ENCODE measurements at places on chromosomes 7 and 10. TPM values are rescaled to one million over a fixed set of nuclear protein-coding genes. Genes with fewer than 3 reads are reported as not detected.

The TRIM50 gene
- total RNA-seq: not detected

The COL13A1 gene
- total RNA-seq: not detected

The KNDC1 gene
- total RNA-seq: 0.05 TPM

The BMPR1A gene
- total RNA-seq: 6.0 TPM

The STAG3 gene
- total RNA-seq: 5.8 TPM

The TRIL gene
- total RNA-seq: not detected

The TAS2R3 gene
- total RNA-seq: 0.61 TPM

The RET gene
- total RNA-seq: 0.13 TPM

The GOT1 gene
- 36.0 TPM for total RNA-seq

The EBLN1 gene
- not detected for total RNA-seq

The MYH16 gene
- not detected for total RNA-seq

The NUDT13 gene
- 1.3 TPM for total RNA-seq

The FEZF1 gene
- total RNA-seq: not detected

The TECPR1 gene
- 35.1 TPM for total RNA-seq

- no peak for DNase-seq
These were observed 547.5 kb downstream of the GALNT17 start for GRCh38 chr7:71679480-71679879.

GRCh38 chr10:98511876-98512275, 65.1 kb upstream of the HPS1 start:
- DNase-seq: no peak

GRCh38 chr7:41130086-41130485, 572.8 kb downstream of the INHBA start:
- DNase-seq: no peak

DNA sequence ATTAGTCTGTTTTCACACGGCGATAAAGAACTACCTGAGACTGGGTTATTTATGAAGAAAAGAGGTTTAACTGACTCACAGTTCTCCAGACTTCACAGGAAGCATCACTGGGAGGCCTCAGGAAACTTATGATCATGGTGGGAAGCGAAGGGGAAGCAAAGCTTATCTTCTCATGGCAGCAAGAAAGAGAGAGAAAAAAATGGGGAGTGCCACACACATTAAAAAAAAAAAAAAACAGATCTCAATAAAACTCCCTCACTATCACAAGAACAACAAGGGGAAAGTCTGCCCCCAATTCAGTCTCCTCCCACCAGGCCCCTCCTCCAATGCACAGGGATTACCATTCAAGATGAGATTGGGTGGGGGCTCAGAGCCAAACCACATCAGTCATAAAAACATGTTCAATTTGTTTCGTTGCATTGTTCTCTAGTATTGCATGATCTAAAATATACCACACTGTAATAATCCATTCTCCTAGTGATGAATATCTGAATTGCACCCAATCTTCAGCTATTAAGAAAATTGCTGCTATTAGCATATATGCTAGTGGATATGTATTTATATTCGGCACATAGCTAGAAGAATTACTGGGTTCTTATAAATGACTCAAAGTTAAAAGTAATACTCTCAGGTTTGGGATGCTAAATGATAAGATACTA, 328.9 kb upstream of the KCND2 start:
- no peak for DNase-seq

- DNase-seq: no peak
These were observed 10.8 kb downstream of the KCNH2 start for GRCh38 chr7:150967349-150967748.

DNA sequence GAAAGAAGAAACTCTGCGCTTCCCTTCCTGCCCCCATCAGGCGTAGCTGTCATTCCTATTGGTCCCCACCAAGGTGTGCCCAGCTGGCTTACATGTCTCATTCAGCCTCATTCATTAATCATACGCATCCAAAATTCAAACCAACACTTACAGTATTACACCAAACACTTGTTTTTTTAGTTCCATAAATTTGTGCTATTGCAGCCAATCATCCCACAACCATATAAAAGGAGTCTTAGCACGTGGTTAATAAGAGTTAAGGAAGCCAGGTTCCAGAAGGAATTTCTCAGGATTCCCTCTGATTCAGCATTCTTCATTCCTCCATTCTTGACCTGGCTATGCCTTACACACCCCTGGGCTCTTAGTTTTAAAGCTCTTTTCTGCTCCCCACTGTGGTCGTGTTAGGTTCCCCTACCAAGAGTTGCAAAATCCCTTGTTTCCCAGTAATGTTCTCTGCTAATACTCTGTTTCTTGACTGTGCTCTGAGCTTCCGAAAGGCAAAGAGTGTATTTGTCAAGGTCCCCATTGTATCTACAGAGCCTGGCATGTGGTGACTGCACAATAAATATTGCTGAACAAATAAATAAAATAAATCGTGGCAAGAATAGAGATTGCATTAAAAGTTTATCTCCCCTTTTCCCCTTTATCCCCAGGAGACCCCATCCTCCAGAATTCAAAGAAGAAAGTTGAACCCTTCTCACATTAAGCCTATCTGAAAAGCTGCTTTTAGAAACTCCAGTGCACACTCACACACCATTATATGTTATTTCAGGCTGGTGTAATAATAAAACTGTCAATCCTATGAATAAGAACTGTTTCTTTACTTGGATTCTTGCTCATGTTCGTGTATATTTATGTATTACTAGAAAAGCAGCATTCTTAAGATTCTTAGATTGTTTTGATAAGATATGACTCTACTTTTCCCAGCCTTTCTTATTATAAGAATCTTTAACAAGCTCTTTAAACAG, 514.4 kb downstream of the INHBA start:
- DNase-seq: no peak

GRCh38 chr10:53598914-53599313, 826.3 kb upstream of the MBL2 start:
- DNase-seq: no peak

GRCh38 chr10:69419744-69420126, 3.0 kb upstream of the TACR2 start:
- no peak for DNase-seq

DNA sequence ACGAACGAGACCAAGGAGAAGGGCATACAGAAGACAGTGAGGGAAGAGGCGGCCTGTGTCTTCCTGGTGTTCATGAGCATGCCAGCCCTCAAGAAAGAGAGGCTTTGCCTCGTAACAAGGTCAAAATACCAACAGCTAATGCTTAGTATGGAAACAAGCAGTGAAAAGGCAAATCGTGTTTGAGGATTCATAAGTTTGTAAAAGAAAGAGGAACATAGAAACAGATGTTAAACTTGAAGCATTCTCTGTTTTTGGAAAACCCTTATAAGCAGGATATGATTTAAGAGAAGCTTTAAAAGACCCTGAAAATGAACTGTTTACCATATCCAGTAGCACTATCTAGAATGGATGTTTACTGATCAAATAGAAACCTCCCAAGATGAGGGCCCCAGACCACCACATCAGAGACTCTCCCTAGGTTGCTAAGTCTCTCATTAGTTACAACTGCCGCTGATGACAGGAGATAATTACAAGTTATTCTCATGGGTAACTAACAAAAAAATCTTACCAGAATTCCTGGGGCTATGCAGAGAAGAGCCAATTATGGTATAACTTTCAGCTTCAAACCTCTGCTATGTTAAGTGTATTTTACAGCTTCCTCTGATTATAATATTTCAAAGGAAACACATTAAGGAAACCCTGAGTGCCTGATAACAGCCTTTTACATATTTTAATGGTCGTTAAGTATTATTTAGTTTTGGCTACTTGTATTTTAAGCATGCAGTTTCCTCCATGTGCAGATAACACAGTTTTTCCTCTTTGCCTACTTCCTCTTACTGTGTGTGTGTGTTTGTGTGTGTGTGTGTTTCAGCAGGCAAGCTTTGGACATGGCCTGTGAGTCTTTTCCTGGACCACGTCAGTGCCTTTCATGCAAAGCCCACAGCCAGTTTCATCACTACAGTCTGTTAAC, 17.9 kb downstream of the JCAD start:
- no peak for DNase-seq

DNA sequence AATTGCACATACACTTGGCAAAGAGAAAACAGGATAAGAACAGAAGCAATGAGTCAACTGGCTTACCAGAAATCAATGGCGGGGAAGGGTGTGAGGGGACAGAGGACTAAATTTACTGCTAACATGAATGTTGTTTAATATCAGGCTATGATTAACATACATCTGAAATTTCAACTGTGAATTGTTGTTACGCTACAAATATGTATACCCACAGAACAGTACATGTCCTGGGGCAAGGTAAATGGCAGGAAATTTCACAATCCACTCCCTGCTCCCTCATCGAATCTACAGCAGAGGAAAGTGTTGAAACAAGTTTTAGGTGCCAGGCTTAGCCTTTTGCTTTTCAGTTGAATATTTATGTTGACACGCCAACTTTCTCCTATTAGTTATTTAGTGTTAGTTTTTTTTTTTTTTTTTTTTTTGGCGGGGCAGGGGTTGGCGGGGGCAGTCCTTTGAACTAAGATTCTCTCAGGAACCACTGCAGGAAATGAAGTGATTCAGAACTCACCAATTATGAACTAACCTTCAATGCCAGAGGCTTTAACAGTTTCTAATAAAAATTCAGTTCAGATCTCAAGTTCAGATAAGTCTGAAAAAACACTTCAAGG, 99.0 kb downstream of the UBE2H start:
- no peak for DNase-seq

DNA sequence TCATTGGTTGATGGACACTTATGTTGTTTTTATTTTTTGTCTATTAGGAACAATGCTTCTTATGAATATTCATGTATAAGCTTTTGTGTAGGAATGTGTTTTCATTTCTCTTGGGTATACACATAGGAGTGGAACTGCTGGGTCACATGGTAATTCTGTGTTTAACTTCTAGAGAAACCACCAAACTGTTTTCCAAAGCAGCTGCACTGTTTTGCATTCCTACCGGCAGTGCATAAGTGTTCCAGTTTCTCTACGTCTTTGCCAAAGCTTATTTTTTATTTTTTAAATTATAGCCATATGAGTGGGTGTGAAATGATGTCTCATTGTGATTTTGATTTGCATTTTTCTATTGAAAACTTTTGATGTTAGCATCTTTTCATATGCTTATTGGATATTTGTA, 51.3 kb downstream of the ADK start:
- no peak for DNase-seq

GRCh38 chr7:130521258-130521951, 29.5 kb downstream of the MEST start:
- DNase-seq: no peak

DNA sequence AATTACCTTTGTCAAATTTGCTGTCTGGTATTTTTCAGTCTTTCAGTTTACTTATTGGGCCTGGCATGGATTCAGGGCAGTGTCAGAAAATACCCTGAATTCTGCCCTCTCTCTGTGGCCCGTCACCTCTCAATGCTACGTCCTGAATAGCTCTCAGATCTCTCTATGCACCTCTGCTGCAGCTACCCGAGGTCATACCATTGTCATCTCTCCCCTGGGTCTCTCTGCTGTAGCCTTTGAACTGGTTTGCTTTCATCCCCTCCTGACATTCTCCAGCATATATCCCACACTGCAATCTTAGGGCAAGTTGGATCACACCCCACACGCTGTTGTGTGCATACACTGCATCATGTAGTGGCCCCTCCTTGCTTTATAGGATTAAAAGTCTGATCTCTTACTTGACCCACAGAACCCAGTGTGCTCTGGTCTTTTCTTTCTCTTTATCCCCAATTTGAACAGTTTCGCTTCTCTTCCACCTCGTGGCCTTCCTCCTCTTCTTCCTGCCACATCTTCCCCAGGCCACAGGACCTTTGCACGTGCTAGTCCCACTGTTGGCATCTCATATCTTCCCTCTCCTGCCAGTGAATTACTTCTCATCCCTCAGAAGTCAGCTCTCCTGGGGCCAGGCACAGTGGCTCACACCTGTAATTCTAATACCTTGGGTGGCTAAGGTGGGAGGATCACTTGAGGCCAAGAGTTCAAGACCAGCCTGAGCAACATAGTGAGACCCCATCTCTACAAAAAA, 372.9 kb downstream of the GALNT17 start:
- no peak for DNase-seq

DNA sequence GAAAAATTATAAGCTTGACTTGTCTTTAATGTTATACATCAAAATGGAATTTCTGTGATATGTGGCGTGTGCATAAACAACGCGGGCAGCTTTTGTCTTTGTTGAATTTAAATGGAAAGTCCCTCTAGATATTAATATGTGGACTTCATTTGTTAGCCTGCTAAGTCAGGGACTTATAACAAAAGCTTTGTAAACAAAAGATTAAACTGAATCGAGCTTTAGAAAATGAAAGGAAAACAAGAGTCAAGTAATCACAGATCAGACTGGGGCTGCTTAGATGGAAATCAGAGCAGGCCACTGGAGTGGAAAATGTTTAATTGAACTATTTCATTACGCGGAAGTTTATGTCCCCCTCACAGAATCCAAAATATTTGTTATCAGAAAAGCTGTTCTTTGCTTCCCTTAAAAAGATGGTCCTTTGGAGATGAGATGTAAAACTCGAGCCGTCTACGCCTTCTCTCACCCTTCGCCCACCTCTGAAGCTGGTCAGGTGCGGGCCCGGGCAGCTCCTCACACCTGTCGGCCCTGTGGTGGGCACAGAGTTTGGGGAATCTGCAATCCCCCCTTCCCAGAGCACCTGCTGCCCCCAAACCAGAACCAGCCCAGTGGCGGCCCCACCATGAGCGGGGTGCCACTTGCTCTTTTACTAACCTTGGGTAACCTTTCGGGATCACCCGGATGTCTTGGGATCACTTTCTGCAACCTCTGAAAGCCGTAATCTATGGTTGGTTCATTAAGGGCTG, 116.2 kb downstream of the EBF3 start:
- DNase-seq: no peak

GRCh38 chr7:100827330-100828226, at the start of gene EPHB4:
TSS of gene EPHB4 (minus strand) at chr7:100827523. CDS start at chr7:100827030, 493 bp downstream.
- DNase-seq: no peak

DNA sequence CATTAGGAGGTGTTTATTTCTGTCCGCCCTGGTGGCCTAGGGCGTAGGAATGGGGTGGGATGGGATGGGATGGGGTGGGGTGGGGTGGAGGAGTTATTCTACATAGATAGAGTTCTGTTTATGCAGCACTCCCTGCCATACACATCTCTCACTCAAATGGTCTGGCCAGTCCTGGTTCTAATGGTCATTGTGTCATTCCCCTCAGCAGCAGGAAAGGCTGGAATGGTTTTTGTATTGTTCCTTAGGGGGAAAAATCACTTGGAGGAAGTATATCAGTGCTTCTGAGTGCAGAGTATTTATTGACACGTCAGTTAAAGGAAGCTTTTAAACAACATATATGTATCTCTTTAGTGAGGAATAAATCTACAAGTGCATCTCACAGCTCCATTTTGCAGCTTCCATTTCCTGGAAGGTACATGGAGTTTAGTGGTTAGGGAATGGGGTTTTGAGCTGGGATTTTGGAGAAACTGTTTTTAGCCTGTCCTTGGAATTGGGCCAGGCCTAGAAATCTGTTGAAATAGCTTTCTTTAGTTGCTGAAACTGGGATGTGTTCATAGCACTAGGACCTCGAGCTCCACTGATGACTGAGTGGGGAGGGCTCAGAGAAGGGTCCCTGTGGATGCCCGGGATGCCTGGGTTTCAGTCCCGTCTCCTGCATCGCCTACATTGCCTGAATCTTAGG, 8.3 kb downstream of the TSPAN14 start:
- no peak for DNase-seq

DNA sequence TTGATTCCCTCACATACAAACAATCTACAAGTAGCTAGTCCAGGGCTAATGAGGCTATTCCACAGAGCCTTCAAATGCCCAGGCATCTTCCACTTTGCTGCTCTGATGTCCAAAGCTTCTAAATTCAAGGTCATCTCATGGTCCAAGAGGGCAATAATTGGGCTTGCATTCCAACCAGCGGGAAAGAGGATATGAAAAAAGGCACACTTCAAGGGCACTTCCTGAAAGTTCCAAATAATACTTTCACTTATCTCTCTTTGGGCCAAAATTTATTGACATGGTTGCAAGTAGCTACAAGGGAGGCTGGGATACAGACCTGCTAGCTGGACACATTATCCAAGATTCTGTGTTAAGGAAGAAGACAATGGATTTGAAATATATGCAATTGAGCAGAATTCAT, 25.2 kb upstream of the APBB1IP start:
- no peak for DNase-seq
